ENCODE measurements at places on chromosomes 1 and 21.
A peak's percentile ranks its signal among the peaks of the same experiment; 100 is the strongest.

DNA sequence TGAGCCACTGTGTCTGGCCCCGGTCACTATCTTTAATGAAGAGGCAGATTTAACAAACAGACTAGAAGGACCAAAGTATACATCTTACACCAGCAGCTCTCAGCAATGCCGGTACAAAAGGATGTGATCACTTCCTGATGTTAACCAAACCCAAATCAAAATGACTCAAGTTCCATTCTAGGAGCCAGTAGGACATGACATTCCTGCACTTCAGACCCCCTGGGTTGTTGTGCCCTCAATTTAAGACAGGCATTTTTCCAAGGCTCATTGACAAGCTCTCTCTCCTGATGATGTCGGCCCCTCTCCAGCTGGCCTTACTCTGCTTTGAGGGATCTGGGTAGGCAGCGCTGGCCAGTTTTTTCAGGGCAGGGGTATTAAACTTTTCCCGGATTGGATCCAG is 35.1 kb downstream of the YARS1 start:
- DNase-seq, result no peak

- DNase-seq, result no peak
Observed at GRCh38 chr1:41758500-41758899, 160.2 kb downstream of the HIVEP3 start.

DNA sequence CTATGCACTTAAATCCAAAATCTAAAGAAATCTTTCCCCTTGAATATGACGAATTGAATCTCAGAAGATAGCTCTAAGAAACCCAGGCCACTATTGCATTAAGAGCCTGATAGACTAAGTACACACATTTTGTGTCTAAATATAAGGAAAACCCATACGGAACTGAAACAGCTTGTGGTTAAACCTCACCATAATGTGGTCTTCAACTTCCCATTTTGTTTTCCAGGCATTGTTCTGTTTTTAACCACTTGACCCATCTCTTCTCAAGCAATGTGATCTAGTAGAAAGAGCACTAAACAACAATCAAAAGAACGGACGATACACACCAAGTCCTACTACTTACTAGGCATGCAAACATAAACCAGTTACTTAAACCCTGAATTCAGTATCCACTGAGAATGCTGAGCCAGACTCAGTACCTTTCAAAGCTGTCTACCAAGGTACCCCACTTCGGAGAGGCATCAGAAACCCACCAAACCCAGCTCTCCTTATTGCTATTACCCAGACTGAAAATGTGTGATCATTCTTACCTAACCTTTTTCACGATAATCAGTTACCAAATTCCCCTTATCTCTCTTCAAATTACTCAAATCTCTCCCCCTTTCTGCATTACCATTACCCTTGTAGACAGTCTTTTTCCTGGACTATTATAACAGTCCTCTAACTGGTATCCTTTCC is 12.8 kb downstream of the OTUD7B start:
- DNase-seq, result no peak

- DNase-seq, result no peak
Observed at GRCh38 chr21:17834639-17835354, 15.6 kb upstream of the C21orf91 start.

GRCh38 chr21:19045876-19046275 is 642.3 kb upstream of the TMPRSS15 start:
- DNase-seq, result no peak

DNA sequence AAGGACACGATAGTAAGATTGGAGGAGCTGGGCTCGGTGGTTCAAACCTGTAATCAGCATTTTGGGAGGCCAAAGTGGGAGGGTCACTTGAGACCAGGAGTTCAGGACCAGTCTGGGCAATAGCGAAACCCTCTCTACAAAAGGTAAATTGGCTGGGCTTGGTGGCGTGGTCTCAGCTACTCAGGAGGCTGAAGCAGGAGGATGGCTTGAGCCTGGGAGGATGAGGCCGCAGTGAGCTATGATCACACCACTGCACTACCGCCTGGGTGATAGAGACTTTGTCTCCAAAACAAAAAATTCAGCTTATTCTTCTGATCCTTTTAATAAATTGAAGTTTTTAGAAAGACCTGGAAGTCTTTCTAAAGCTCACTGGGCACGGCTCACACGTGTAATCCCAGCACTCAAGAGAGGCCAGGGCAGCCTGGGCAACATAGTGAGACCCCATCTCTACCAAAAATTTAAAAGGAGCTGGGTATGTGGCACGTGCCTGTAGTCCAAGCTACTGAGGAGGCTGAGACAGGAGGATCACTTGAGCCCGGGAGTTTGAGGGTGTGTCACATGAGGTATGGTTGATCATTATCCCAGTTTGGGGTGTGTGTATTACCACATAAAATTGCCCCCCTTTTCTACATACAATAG is 15.3 kb downstream of the MASP2 start:
- DNase-seq, result no peak

GRCh38 chr1:234503193-234504050 is 24.4 kb upstream of the TARBP1 start:
- DNase-seq, result no peak

- DNase-seq, result no peak
Observed at GRCh38 chr1:22285549-22286396, 142.9 kb upstream of the WNT4 start.

DNA sequence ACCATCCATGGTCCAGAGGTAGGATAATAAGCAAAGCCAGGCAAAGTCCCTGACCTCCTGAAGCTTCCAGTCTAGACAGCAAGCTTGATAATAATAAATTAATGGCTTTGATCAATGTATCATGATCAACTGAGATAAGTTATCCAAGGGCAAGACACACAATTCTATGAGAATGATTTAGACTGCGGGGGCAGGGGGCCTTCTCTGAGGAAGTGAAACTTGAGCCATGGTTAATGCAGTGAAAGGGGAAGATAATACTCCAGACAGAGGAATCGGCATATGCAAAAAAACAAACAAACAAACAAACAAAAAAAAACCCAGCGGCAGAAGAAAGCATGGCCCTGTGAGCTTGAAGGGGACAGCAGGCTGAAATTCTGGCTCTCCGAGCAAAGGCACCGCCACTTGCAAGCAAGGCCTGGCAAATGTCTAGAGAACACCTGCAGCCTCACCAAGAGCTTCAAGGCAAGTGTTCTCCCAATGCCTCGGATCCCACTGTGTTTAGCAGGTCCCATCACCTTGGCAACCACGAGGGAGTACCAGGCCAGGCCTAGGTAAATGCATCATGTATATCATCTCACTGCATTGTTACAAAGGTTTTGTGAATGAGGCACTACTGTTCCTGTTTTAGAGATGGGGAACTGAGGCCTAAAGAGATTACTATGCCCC is 24.9 kb downstream of the CSMD2 start:
- DNase-seq, result no peak

DNA sequence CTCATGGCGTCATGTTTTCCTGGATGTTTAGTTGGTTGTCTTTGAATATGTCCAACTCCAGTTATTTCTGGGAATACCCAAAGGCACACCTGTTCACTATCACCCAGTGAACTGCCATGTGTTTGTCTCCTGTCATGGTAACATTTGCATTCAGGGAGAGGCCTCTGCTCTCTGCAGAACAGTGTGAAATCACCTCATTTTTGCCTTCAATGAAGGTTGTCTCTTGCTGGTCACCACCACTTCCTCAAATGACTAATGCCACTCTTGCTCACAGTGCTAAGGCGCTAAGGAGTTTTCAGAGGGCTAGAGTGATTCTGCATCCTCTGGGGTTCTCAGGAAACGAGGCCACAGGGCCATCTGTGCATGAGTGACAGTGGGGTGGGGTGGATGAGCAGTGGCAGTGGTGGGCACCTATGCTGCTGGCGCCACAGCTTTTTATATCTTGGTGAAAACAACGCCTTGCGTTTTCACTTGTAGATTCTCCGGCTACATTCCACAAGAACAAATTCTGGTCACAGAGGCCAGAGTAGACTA is 60.0 kb upstream of the ATP5PO start:
- DNase-seq, result no peak

GRCh38 chr1:28822799-28823198 is 10.8 kb downstream of the OPRD1 start:
- DNase-seq, result no peak

- no peak for DNase-seq
Observed at GRCh38 chr1:227424159-227424680, 105.9 kb upstream of the CDC42BPA start.

DNA sequence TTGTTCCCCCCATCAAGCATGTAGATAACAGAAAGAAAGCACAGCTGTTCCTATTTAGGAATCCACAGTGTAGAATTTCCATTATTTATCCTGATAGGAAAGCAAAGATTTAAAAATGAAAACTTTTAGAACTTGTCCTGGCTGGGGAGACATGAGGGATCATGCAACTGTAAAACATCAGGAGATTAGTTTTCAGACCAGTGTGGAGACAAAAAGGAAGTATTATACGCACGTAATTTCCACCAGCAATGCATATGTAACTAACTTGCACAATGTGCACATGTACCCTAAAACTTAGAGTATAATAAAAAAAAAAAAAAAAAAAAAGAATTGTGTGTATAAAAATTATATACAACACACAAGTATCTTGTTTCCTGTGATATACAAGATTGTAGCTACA is 172.4 kb downstream of the NEGR1 start:
- no peak for DNase-seq

- no peak for DNase-seq
Observed at GRCh38 chr1:29830916-29831315, 594.6 kb downstream of the PTPRU start.

DNA sequence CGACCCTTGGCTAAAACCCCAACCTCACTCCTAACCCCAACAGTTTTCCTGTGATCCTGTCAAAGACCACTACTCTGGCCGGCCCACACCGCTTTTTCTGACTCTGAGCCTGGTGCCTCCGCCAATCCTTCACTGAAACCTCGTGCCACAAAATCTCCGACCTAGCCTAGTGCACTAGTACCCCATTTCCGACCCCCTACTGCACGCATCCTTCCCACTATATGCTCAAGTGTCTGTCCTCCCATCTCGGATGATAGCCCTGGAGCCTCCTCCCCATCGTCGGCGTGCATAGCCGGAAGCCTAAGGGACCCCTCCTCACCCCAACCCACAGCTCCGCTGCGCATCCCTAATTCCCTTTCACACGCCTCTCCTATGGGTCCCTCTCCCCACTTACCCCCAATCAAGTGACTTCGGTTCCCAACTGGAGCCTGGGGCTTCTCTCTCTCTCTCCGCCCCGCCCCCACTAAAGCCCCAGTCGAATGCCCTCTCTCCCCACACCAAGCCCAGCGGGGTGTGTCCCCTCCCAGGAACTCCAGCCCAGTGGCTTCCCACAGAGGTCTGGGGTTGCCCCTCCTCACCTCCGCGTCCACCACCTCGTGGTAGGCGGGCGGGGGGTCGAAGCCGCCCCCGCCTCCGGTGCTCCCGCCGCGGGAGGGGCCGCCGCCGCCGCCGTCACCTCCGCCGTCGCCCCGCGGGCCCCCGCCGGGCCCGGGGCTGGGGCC is 791 bp downstream of the USP24 start:
- DNase-seq, result peak; percentile 26

DNA sequence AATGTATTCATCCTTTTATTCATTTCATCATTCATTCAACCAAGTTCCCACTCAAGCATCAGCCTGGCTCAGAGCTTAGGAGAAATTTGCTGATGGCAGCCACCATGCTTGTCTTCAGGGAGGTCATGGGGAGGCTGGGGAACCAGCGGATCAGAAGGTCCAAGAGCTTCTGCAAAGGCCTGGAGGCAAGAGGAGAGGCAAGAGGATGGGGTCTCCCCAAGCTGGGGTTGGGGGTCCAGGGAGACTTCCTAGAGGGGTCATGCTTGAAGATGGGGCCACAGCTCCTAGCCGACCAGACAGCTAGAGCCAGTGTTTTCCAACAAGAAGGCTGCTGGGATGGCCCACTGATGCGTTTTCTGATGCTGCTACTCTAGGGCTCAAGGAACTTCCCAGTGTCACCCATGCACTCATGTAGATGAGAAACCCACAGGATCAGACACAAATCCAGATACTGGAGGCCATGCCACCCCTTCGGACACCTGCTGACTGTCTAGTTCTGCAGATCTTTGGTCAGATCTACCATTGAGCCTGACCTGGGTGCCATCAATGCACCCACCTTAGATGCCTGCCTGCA is 315.2 kb downstream of the AJAP1 start:
- DNase-seq, result no peak

GRCh38 chr1:30902593-30903290 is 5.8 kb downstream of the SDC3 start:
- no peak for DNase-seq

DNA sequence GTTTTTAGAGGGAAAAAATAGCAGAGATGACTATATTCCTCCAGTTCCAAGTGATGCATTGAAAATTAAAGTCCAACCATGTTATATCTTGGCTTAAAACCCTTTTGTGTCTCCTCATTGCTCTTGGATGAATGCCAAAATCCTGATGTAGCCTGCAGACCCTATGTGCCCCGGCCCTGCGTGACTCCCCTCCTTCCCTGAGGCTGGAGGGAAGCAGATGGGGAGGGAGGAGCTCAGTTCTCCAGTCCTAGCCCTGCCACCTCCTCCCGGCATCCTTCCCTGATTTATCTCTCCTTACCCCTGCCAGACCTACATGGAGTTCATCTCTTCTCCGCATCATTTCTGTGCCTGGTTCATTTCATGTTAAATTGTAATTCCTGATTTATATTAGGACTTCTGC is 397.4 kb downstream of the PTPRU start:
- peak; percentile 15 for DNase-seq

DNA sequence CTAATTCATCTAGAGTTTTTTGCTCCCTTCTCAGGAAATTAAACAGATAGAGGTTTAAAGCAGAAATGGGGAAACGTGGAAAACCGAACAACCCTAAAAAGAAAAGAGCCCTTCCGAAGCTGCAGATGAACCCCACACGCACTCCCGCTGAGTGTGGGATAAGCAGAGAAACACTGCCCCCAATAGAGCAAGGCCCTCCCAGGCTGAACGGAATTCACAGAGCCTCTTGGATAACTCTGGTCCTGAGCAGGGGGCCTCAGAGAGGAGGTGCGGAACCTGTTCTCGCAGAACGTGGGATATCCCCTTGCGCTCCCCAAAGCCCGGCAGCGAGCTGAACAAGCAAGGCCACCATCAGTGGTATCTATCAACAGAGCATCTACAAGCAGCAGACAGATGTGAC is 44.9 kb downstream of the SSBP3 start:
- no peak for DNase-seq

GRCh38 chr1:230125141-230125540 is 58.1 kb downstream of the GALNT2 start:
- DNase-seq, result no peak

All from NCI-H1092 (cell line).